Naive B cell (primary cell): ENCODE measurements at places on chromosomes 12 and 14.
A peak's percentile ranks its signal among the peaks of the same experiment; 100 is the strongest.

- DNase-seq, result no peak
These were observed 17.8 kb upstream of the MCRS1 start for GRCh38 chr12:49585477-49586459.

GRCh38 chr12:19026614-19027488, 102.7 kb upstream of the PLEKHA5 start:
- DNase-seq, result no peak

GRCh38 chr12:70963081-70963660, 42.6 kb upstream of the PTPRR start:
- no peak for DNase-seq

DNA sequence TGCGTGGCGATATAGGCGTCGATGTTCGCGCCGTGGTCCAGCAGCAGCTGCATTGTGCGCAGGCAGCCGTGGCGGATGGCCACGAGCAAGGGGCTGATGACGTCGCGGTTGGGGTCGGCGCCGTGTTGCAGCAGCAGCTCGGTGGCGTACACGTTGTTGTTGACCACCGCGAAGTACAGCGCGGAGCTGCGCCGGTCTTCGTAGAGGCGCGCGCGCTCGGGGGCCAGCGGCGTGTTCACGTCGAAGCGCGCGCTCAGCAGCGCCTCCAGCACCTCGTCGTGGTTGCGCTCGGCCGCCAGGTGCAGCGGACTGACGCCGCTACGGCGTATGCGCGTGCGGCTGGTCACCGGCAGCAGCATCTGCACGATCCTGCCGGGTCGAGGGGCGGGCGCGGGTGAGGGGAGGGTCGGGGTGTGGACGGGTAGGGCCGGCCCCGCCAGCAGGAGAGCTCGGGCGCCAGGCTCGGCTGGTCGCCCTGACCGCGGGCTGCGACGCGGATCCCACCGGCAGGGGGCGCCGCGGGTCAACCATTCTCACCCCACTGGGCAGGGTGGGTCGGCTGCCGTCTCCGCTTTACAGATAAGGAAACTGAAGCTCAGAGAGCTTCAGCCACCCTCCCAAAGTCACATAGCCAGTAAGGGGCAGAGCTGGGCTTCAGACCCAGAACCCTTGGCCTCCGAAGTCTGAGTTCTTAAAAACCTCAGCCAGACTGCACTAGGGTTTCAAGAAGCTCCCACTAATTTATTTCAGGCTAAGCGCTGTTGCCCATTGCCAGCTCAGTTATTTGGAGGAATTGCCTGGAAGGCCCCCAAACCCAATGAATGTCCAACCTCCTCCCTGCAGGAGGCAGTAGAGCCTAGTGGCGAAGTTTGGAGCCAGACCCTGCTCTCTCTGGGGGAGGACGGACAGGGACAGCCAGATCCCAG, 12.4 kb downstream of the FAM181A start:
- peak; percentile 88 for DNase-seq

DNA sequence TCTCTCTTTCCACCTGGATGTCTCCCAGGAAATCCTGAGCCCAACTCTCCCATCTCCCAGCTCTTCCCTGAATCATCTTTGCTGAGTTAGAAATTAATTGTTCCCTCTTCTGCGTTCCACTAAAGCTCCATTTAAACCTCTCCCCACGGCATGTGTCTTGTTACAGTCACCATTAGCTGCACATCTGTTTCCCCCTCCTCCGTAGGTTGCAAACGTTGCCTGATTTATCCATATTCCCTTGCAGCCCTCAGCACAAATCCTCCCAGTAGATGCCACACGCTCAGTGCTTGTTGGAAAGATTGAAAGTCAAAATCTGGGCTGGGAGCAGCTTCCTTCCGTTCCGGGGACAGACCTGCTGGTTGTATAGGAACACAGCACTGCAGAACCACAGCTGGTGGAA, 90.4 kb downstream of the SLC24A4 start:
- DNase-seq, result no peak

DNA sequence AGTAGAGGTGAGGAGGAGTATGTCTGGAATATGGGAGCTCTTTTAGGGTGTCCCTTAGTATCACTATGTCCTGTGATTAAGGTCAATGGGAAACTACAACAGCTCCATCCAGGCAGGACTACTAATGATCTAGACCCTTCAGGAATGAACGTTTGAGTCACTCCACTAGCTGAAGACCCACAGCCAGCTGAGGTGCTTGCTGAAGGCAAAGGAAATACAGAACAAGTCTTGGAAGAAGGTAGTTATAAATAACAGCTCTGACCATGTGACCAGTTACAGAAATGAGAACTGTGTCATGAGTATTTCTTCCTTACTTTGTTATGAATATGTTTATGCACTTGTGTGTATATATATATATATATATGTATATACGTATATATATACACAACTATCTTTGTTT, 40.5 kb upstream of the USP44 start:
- no peak for DNase-seq

- no peak for DNase-seq
These were observed 110.1 kb upstream of the TBX3 start for GRCh38 chr12:114794049-114794558.

GRCh38 chr14:68486033-68486732, 306.7 kb downstream of the ZFP36L1 start:
- no peak for DNase-seq

- no peak for DNase-seq
These were observed 1126.4 kb upstream of the FLRT2 start for GRCh38 chr14:84403585-84403984.
